ENCODE measurements at places on chromosomes 2 and 18.
A peak's percentile ranks its signal among the peaks of the same experiment; 100 is the strongest.

DNA sequence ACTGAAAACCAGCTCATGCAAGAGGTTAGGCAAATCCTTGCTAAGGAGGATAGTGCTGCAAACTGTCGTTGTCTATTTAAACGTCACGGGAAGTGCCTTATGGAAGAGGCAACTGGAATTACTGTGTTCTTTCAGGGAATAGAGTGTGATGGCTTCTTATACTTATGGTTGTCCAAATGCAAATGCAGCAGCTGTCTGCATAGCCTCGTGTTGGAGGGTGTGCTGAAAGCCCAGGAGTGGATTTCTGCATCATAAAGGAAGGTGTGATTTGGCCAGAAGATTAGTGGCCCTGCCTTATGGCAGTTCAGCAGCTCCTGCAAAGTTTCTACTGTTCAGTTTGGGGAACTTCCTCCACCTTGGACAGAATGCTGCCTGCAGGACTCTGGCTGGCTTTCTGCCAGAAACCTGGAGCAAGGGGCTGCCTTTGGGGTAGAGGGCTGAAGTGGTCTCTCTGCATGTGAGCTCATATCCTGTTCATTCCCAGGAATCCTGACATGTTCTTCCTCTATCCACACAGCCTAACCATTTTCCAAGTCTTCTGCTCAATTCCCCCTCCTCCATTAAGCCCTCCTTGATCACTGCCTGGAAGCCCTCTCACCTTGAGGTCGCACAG lies 321.2 kb upstream of the CXCR4 start:
- no peak for DNase-seq

DNA sequence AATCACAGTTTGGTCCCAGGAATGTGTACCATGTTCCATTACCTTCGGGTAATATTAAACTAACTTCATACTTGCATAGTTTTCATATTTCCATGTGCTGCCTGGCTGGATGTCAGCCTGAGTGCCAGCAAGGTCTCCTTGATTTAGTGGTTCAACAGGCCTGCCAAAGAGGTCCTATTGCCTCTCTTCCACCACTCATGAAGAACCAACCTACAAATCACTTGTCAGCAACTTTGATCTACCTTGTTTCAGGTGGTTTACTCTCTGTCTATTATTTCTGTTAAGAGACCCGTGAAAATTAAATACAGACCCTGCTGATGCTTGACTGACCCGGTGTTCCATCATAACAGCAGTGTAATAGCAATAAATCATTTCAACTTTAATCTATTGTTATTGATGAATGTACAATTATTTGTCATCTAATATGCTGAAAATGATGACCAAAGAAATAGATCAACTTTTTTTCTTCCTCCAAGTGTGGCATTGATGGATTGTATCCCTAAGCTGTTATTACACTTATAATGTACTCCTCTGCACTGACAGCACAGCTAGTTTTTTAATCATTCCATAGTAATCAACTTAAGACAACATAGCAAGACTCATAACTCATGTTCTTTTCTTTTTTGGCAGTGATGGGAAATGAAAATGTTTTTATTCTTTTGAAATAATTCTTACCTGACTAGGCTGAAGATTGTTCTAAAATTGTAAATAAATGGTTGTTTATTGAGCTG lies 1220.2 kb upstream of the ACVR2A start:
- DNase-seq = no peak

- DNase-seq = no peak
Observed at GRCh38 chr2:7976206-7976605, 705.6 kb upstream of the ID2 start.

GRCh38 chr2:44937688-44938240 lies 3.7 kb upstream of the SIX3 start:
- DNase-seq = no peak

GRCh38 chr2:158701101-158701500 lies 94.0 kb upstream of the DAPL1 start:
- DNase-seq = no peak

- no peak for DNase-seq
Observed at GRCh38 chr2:26633351-26633945, 7.7 kb downstream of the CIB4 start.

GRCh38 chr2:172038604-172039003 lies 38.9 kb downstream of the METAP1D start:
- no peak for DNase-seq

GRCh38 chr18:28723506-28723905 lies 546.6 kb upstream of the CDH2 start:
- DNase-seq = no peak

DNA sequence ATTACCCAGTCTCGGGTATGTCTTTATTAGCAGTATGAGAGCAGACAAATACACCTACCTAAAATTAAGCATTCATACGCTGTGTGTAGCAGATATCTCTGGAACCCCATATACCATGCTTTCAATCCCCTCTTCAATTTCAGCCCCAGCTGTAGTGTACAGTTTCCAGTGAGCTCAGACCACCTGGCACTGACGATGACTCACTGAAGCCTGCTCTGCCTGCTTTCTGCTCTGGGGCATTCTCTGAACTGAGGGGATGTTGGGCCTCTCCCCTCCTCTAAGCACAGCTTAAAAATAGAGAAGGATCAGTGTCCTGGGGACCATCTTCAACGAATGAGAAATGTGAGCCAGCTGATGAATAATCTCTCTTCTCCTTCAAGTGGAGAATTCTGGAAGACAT lies 8.7 kb upstream of the CCL20 start:
- no peak for DNase-seq

DNA sequence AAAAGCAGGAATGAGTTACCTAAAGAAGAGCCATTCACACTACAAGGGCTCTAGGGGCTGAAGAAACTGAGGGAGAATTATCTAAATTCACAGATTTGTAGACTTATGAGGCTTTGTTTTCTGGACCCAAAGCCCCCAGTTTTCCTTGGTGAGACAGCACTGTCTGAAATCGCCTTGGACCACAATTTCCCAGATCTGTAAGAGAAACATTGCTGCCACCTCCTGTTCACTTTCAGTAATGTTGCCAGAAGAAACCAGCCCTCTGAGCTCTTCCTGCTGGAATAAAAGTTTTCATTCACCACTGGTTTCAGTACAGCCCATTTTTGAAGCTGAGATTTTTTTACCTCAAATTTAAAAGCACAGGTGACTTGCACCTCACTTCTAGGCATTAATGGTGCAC lies 169.2 kb downstream of the CDH20 start:
- DNase-seq = peak; percentile 34

DNA sequence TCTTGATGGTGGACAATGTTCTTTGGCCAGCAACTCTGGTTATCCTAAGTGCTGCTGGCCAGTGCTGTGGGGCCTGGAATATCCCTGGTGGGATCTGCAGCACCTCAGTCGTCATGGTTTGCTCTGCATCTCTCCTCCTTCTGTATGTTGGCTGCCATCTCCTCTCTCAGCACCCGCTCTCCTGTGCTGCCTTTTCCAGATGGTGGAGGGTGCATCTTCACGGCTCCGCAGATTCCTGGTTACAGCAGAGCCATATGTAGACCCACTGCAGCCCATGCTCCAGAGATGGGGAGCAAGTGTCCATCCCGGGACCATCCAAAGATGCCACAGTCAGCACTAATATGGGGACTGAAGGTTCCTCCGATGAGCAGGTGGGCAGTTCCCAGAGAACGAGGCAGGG lies 90.0 kb downstream of the VAPA start:
- no peak for DNase-seq

GRCh38 chr2:97745474-97746174 lies 32.2 kb downstream of the ZAP70 start:
- DNase-seq = peak; percentile 63

DNA sequence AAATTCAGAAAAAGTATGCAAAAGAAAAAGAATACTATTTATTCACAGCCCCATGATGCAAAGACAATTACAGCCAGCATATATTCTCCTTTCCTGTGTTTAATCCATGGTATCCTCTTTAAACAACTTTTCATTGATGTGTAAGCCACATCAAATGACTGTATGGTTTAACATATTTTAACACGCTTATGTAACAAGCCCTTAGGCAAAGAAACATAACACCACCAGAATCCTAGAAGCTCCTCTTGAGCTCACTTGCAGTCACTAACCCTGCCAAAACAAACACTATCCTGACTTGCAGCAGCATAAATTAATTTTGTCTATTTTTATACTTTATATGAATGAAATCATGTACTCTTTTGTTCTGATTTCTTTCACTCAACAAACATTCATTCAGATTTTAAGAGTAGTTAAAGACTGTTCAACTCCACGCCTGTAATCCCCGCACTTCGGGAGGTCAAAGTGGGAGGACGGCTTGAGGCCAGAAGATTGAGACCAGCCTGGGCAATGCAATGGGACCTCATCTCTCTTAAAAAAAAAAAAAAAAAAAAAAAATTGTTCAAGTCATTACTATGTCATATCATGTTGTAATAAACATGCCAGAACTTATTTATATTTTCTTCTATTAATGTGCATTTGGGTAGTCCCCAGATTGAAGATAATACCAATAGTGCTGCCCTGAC lies 226.3 kb downstream of the NBAS start:
- peak; percentile 69 for DNase-seq

GRCh38 chr2:10335046-10335840 lies 32.5 kb downstream of the HPCAL1 start:
- DNase-seq = no peak

DNA sequence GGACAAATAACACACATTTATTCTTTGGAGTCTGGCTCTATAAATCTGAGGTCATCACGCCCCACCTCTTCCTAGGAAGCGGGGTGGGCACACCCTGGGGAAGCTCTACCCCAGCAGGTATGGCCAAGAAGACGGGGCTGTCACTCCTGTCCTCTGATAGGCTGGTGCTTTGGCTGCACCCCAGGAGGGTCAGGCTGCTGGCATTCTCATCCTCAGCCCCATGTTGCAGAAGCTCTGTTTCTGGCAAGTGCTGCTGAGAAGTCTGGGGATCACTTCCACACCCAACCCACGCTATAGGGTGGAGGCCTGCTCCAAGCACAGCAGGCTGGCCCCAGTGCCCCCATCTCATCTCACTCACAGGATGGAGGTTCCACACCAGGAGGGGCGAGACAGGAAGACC lies 17.6 kb downstream of the ARHGEF4 start:
- no peak for DNase-seq

DNA sequence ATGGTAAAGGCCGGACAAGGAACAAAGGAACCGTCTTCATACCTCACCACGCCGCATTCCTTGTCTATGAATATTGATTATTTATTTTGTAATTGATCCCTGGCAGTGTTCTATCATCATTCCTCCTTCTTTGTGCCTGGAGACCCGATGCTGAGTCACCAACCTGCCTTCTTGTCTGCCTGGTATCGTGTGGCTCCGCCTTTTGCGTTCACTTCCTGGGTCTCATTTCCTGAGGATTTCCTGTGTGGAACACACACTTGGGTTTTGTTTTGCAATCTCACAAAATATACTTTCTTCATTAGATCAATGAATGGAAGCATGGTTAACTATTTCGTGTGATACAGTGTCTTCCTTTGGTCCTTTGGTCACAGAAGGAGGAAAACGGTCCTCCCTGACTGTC lies 95.5 kb upstream of the SNTG2 start:
- DNase-seq = no peak

DNA sequence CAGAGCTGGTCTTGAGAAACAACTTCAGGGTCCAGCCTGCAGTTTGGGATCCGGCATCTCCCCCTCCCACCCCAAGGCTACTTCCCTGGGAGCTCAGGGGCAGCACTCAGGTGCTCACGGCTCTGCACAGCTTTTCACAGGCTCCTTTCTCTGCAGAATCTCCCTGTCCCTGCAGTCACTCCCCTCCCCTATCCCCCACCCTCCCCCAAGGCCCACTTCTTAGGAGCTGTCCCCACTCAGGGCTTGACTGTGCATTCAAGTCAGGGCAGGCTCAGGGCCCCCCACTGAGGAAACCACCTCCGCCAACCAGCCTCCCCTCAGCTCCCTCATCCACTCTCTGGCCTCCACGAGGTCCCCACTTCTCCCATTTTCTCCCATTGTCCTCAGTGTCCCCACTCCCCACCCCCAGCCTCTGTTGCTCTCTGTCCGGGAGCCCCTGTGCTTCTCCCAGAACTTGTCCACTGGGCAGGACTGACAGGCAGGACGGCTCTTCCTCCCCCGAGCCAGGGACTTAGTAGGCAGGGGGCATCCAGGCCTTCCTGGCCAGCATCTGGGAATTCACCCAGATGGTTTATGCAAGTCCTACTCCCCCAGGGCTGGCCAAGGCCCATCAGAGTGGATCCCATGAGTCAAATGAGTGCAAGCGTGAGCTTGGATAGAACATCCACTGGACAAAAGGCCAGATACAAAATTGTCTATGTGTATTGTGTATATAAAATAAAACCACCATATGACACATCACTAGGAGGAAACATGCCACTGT lies 7.6 kb downstream of the NMUR1 start:
- DNase-seq = no peak

GRCh38 chr18:65924904-65925303 lies 174.1 kb downstream of the CDH7 start:
- no peak for DNase-seq

DNA sequence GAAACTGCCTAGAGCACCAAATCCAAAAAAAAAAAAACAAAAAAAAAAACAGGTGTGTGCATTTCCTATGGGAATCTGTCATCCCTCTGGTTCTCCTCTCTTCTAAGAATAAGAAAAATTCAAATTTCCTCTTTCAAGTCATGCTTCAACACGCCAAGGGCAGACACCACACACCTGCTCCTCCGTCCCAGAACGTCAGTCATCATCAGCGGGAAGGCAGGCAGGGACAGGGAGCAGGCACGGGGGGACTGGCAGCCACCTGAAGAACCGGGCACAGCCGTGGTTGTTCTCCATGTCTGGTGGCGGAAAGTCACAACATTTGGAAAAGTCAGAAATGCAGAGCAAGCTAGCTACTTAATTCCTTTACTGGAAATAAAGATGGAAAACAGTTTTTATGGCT lies 214.8 kb downstream of the IKZF2 start:
- no peak for DNase-seq

GRCh38 chr2:121791801-121792221 lies 36.4 kb downstream of the TSN start:
- DNase-seq = peak; percentile 59
